ENCODE measurements at places on chromosomes 5 and 9.

DNA sequence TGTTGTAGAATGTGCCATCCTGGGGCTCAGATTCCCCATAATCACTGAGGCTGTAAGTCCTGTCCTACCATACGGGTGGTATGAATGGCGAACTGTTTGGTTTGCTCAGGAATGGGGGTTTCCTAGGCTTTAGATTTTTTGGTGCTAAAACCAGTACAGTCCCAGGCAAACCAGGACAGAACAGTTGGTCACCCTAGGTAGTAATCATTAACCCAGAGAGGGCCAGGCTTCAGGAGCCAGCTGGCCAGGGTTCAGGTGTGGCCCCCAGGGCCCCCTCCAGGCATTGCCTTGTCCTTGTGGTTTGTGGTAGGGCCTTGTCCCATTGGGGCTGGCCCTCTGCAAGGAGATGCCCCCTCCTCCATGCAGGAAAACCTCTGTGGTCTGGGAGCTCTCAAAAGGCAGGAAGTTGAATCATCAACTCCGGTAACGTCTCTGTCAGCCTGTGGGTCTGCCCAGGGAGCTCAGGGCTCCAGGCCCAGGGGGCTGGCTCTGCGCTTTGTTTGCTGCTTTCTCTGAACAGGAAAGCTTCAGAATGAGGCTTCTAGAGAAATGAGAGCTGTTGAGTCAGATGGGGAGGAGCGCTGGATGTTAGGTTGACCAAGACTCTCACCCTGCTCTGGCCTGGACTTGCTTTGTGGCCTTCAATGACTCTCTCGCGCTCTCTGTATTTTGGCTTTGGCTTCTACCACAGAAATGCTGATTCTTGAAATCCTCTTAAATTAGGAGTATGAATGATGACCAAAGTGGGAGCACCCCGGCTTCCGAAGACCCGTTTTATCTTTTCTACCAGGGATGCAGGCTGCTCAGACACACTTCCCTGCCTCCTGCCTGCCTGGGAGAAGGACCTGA, 22.2 kb upstream of the JADE2 start:
- peak; percentile 27 for DNase-seq

- DNase-seq = no peak
Observed at GRCh38 chr9:94112716-94113465, 28.6 kb downstream of the PTPDC1 start.

DNA sequence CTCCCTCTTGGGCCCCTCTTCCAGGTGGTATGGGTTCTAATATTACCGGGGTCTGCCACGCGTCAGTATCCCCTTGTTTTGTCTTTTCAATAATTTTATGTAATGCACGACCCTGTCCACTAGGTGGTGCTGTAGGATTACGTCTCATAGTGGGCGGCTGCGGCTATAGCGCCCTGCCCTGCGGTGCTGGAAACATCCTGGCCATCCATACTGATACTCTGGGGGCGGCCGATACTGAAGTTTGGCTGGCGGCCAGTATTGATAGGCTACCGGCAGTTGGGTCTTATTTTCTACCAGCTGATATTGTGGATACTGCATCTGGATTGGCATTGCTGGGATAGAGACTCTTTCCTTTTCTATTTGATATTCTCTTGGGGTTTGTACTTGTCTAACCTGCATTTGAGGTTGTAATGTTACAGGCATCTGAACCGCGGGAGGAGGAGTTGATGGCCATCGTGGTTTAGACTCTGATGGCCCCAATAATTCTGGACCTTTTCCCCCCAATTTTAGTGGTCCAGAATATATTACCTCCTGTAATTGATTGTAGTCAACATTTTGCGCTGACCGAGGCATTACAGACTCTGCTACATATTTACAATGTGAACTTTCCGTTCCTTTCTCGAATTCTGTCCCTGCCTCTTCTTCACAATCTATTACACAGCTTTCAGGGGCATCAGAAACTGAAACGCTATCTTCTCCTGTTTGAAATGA, 3.3 kb upstream of the TMEM141 start:
- no peak for DNase-seq

- DNase-seq = no peak
Observed at GRCh38 chr5:139459451-139459934, 3.0 kb downstream of the ECSCR start.

- DNase-seq = no peak
Observed at GRCh38 chr5:72013766-72014624, 93.3 kb upstream of the MAP1B start.

- DNase-seq = no peak
Observed at GRCh38 chr9:126096340-126096739, 230.3 kb upstream of the MVB12B start.

GRCh38 chr5:138949988-138950387, 74.9 kb upstream of the LRRTM2 start:
- DNase-seq = no peak

DNA sequence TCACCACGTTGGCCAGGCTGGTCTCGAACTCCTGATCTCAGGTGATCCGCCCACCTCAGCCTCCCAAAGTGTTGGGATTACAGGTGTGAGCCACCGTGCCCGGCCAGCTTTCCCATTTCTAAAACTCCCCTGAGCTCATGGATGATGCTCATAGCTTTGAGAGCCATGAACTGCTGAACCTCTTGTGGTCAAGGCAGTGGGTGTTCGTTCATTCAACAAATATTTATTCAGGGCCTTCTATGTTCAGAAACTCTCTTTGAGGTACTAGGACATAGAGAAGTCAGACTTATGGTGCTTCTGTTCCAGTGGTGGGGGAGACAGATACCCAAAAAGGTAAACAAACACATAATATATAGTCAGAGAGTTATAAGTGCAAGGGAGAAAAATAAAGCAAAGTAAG, 2.7 kb downstream of the BSPRY start:
- no peak for DNase-seq

DNA sequence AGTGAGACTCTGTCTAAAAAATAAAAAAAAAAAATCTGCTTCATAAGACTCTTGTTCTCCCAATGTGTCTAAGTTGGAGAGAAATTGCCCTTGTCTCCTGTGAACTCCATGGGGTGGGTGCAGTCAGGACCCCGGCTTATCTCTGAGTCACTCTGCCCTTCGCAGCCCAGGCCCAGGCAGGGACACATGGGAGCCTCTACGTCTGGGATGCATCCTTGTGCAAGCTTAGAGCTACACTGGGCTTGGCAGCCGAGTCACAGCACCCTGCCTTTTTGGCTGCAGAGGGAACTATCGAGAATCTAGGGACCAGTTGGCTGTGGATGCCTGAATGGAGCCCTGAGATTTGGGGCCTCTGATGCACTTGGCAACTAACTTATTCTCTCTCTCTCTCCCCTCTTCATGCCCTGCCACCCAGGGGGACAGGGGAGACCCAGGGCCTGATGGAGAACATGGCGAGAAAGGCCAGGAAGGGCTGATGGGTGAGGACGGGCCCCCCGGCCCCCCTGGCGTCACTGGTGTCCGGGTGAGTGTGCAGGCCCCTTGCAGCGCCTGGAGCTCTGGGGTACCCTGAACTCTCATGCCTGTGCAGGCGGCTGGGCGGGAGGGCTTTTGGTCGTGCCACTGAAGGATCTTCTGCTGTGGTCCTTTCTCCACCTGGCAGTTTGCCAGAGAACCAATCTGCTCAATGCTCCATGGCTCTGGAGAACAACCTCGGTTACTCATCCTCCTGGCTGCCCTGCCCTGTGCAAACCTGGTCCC, 47.5 kb upstream of the ORM1 start:
- no peak for DNase-seq

DNA sequence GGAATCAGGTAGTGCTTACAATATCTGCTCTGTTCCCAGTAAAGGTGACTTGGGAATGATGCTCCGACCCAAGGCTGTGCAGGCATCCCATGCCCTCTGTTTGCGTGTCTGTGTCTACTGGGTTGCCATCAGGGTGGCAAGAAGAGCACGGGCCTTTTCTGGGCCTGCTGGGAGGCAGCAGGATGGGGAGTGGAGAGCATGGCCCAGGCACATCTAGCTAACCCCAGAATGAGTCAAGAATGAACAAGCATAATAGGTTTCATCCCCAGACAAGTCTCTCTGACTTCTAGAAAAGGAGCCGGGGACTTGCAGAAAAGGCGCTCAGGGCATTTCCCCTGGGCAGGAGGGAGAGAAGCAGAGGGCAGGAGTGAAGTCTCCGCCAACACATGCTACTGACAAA, 260.4 kb downstream of the IRX1 start:
- no peak for DNase-seq

DNA sequence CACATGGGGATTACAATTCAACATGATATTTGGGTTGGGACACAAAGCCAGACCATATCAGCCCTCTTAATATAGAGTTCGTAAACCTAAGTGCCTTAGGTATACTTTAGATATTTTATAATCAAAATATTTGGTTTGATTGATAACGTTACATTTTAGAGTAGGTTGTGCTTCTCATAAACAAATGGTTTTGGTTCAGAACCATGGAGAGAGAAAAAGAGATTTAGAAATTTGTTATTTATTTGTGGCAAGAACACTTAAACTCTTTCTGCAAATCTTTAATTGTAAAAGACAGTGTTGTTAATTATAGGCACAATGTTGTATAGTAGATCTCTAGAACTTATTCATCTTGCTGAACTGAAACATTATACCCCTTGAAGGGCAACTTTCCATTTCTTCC, 298.8 kb downstream of the TENT4A start:
- DNase-seq = no peak

GRCh38 chr9:14303521-14303920, 10.4 kb downstream of the NFIB start:
- no peak for DNase-seq

GRCh38 chr5:64972591-64972990, 203.9 kb downstream of the CWC27 start:
- DNase-seq = no peak

GRCh38 chr5:124419531-124419930, 326.9 kb downstream of the ZNF608 start:
- no peak for DNase-seq

- DNase-seq = no peak
Observed at GRCh38 chr9:30280229-30280900, 2104.1 kb upstream of the ACO1 start.

- no peak for DNase-seq
Observed at GRCh38 chr9:109865521-109865920, 85.5 kb downstream of the PALM2AKAP2 start.

DNA sequence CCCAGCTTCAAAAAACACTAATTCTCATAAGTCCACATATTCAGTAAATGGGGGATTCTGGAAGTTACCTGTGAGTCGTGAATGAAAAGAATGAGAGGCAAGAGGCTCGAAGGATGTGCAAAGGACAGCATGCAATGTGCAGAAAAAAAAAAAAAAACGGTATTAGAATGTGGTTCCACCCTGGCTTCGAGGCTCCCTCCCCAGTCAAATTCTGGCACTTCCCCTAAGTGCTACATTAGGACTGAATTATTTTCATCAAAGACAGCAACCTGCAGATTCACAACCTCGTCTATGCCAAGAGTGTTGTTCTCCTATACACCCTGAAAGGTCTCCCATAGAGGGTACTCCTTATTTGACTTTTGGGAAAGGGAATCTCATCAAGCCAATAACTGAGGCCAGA, 16.5 kb downstream of the CAPSL start:
- no peak for DNase-seq

DNA sequence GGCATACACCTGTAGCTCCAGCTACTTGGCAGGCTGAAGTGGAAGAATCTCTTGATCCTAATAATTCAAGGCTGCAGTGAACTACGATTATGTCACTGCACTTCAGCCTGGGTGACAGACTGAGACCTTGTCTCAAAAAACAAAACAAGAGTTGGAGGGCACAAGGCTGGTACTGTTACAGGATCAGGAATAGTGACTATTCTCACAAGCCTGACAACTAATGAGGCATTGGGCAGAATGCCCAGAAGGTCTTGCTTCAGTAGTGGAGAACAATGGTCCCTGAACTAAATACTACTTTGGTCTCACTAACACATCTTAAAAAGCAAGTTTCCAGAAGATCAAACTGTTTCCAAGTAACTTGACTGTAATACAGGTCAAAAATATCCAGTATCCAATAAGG, 182.9 kb upstream of the RFX3 start:
- no peak for DNase-seq

DNA sequence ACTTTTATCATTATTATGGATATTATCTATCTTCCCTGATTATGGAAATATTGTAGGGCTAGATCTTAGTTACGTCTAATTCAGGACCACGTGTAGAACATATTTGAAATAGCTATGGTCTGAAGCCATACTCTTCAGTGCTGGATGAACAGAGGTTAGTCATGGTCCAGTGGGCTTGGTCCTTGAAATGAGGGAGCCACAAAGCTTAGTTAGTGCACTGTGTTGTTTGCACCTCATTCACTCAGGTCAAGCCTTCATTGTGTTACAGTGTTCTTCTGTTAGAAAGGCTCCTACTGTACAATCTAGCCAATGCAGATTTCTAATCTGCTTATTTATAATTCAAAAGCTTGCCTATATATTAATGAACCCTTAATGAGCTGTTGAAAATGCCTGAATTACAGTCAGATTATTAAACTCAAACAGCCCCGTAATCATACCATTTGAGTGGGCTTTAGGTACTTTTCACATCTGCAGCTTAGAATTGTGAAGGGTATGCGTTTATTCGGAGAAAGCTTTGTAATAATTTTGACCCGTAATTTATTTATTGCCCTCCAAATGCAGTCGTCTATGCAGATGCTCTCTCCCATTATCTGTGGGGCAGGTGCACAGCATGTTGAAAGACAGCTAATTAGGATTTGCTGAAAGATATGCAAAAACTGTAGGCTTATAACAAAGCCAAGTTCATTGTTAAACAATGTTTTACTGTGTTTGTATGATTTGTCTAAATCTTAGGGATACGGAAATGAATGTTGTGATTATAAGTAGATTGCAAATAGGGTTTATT, 164.9 kb downstream of the PBX3 start:
- no peak for DNase-seq

- DNase-seq = no peak
Observed at GRCh38 chr9:69452110-69452782, 127.2 kb downstream of the ENTREP1 start.

- no peak for DNase-seq
Observed at GRCh38 chr9:32264170-32264864, 120.1 kb upstream of the ACO1 start.

DNA sequence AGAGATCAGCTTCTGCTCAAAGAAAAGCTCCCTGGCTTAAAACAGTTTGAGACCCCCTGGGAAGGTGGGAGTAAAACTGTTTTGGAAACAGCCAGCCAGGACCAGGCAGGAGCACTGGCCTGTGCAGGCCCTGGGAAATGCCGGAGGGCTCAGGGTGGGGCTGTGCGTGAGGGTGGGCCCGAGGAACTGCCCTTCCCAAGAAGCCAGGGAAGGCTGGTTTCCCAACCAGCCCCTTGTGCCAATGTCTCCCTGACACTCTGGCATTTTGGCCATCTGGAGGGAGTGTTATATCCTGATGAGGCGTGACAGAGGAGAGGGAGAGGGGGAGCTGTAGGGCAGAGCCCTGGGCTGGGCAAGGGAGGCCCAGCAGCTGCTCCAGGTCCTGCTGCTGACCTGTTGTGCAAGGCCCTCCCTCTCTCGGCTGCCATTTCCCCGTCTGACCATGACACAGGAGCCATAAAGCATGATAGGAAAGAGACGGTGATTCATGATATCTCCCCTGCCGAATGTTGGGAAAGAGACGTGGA, 16.1 kb downstream of the OLFML2A start:
- DNase-seq = no peak

DNA sequence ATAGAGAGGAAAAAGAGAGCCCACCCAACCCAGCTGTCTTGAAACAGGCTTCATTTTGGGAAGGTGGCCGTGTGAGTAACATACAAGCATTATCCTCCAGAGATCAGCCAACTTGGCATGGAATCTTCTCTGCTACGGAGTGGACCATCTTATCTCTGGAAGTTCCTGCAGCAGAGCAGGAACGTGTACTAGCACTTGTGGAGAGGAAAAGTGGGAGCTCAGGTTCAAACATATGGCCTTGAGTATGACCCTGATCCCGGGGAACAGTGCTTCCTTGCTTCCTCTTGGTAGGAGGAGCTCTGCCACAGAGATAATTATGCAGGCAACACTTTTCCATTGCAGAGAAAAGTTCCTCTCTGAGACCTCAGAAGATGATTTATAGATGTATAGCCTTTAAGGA, 490.4 kb upstream of the ACO1 start:
- DNase-seq = no peak

Measured in SIG-M5 (cell line).